MCF 10A (cell line): ENCODE measurements at places on chromosomes 6 and 20.
A peak's percentile ranks its signal among the peaks of the same experiment; 100 is the strongest.

DNA sequence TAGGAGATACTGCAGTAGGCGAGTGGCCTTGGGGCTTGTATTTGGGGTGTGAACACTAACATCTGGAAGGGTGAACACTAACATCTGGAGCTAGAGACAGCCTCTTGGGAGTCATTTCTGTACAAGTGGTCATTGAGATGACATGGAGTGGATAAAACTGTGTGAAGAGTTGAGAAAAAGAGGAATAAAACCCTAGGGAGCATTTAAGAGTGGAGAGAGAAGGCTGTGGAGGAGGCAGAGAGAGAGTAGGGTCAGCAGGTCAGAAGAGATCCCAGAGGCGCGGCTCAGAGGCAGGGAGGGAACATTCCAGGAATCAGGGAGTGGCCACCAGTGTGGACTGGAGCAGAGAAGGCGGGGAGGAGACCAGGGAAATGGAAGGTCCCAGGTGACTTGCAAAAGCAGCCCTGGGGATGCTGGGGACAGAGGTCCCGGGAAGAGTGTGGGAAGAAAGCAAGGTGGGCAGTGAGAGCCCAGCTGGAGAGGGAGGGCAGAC is 202.0 kb upstream of the RNF24 start:
- peak; percentile 56 for DNase-seq

- DNase-seq: no peak
Measured at GRCh38 chr6:5423251-5423650, 161.9 kb downstream of the FARS2 start.

GRCh38 chr20:2559279-2559626 is 22.9 kb downstream of the TMC2 start:
- DNase-seq: no peak

GRCh38 chr20:539191-539590 is 4.4 kb downstream of the CSNK2A1 start:
- no peak for DNase-seq

DNA sequence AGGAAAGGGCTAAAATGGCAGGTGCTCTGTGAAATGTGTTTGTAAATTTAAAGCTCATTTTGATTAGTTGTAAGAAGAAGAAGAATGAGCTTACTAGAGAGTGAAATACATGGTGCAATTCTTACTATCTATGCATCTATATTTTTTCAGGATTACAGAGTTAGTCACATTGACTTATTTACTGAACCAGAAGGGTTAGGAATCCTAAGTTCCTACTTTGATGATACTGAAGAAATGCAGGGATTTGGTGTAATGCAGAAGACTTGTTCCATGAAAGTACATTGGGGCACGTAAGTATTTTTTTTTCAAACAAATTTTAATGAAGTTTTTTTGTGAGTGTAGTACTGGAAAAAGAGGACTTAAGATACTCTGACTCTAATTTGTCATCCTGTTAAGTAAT is 99.3 kb downstream of the RTN4IP1 start:
- no peak for DNase-seq
